Fibroblast of skin of abdomen (primary cell): ENCODE measurements at places on chromosomes 5 and 9.

GRCh38 chr9:92602413-92602812 is 66.6 kb upstream of the ECM2 start:
- DNase-seq, result no peak

- no peak for DNase-seq
Measured at GRCh38 chr9:13221741-13222140, 57.8 kb downstream of the MPDZ start.

- no peak for DNase-seq
Measured at GRCh38 chr9:15353892-15354291, 46.9 kb upstream of the TTC39B start.

- peak; percentile 90 for DNase-seq
Measured at GRCh38 chr9:33187519-33188218, 20.5 kb upstream of the B4GALT1 start.

DNA sequence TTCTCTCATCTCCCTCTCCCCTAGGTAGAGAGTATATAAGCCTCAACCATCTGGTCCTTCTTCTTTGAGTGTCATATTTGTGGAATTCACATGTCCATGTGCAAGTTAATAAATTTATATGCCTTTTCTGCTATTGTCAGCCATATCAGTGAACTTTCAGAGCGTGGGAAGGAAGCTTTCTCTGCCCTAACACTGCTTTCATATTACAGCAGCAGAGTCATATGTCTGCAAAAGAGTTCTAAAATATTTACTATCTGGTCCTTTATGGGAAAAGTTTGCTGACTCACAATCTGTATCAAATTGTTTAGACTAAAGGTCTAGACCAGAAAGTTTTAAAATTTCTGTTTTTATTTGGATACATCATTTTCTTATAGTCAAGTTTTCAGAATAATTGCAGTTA is 669.0 kb downstream of the LRRC70 start:
- DNase-seq, result peak; percentile 39

GRCh38 chr5:80964919-80965318 is 4.8 kb downstream of the RASGRF2 start:
- peak; percentile 34 for DNase-seq

DNA sequence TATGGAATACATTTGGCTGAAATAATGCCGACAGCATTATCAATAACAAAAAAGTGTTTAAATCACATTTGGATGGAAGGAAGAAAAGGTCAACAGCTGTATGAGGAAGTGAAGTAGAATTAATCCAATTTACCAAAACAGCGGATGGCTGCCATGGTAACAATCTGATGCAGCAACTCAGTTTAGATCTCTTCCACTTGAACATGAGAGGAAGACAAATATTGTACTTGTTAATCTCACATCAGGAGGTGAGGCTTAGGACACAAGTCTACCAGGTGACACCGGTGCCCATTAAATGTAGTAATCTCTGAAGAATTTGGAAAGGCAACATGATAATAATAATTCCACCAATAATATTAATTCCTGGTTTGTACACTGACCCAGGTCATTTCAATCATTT is 2.4 kb downstream of the RASEF start:
- DNase-seq, result no peak

GRCh38 chr9:110156902-110157301 is 51.1 kb downstream of the C9orf152 start:
- peak; percentile 85 for DNase-seq
